Bronchial epithelial cell (primary cell): ENCODE measurements at places on chromosomes 2 and 18.

DNA sequence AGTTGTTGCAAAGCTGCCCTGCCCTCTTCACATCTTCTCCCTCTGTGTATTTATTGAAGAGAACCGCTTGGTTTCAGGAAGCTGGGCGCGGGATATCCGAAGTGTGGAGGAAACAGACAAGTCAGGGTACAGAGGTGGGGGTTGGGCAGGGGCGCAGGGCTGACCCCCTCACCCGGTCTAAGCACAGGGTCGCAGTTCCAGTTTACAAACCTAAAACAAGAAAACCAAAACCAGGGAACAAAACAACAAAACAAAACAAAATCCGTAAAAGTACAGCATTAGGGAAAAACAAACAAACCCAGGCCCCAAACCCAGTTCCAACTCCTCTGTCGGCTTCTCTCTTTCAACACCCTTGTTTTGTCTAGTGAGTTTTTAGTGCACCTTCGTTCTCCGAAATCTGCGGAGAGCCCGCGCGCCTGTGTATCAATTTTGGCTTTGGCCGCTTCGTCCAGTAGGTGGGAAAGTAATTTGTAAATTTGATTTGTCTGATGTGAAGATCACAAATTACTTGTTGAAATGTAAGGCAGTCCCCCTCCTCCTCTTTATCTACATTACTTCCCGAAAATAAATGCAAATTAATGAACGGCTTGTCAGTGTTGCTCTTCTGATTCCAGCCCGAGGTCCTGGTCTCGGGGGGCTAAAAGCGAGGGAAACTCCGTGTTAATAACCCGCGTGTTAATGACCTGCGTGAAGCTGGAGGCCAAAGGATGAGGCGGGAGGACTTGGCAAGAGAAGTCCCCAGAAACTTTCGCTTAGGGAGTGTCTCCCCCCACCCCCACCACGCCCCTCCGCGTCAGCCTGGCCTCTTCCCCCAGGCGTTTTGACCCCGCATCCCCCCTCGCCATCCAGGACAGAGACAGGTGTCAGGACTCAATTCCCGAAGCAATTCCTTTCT is 6.9 kb downstream of the OTX1 start:
- DNase-seq = no peak

DNA sequence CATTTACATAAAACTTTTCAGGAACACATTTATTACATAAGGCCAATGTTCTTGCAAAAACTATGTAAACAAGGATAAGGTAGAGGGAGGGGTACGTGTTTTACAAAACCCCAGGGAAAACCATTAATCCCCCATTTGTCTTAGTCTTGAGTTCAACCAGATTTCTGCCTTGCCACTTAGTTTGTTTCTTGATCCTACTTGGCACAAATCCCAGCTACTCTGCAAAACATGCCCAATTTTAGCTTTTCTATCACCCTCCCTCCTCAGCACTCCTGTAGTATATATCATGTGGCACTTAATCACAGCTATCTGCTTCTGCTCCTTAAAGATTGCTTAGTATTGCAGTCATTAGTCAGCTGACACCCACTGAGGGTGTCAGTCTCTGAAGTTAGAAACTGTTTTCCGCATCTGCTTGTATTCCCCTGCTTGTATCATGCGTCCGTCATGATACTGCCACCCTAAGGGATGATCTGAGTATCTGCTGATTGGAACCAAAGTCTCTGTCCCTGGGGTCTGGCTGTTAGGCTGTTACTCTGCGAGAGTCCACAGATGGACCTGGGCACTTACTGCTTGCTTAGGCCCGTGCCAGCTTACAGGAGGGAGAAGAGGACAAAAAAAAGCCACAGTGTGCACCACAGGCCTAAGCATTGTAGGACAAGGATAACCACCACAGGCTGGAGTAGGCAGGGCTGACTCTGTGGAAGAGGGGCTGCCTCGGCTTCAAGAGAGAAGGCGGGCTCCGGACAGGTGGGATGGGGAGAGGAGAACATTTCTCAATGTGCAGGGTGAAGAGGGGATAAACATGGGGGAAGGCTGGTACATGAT is 82.2 kb downstream of the EPAS1 start:
- no peak for DNase-seq

GRCh38 chr2:218960309-218961165 is 1.1 kb downstream of the CDK5R2 start:
- DNase-seq = no peak

- DNase-seq = no peak
These were observed 21.1 kb upstream of the RPL31 start for GRCh38 chr2:100981011-100981410.

- DNase-seq = no peak
These were observed 25.4 kb downstream of the KIF5C start for GRCh38 chr2:148900350-148900837.

DNA sequence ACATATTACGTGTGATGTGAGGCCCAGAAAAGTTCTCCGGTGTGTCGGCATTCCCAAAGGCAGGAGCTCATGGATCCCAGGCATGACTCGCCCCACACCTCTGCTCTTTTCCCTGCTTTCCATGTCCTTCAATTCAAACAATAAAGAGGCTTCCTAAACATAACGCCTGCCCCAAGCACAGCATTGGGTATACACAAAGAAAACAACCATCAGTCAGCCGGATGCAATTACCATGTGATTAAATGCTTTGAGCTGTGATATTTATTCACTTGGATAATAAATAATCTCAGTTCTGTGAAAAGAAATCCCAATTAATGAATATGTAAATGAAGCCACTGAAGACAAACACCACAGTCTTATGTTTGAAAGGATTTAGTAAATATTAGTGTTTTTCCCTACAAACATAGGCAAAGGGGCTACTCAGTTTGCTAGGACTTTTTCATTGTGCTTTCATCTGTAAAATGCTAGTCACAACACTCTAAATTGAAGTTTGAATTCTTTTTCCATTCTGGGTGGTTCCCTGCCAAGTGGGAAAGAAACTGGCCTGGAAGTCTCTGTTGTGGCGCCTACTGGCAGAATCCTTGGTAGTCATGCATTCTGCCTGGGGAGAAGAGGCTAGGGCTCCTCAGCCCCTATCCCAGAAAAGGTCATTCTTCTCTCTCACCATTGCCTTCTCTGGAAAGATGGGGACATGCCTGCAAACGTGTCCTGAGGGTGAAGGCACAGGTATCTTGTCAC is 144.7 kb downstream of the COL6A3 start:
- DNase-seq = no peak

DNA sequence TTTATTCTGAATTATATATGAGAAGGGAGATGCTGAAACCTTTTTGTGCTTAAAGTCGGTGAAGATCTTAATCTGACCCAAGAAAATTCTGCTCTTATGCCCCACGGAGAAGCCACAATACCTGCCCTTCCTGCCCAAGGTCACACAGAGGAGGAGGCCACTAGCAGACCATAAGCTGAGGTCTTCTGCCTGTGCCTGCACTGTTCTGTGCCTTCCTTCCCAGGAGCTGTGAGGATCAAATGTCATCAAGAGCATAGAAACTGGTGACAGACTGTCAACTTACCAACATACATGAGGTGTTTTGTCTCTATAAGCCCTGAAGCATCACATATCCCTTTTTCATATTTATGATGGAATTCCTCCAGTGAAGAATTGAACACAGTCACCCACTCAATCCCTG is 233.3 kb downstream of the C1D start:
- no peak for DNase-seq

GRCh38 chr18:74654638-74655037 is 57.0 kb downstream of the ZNF407 start:
- DNase-seq = no peak

DNA sequence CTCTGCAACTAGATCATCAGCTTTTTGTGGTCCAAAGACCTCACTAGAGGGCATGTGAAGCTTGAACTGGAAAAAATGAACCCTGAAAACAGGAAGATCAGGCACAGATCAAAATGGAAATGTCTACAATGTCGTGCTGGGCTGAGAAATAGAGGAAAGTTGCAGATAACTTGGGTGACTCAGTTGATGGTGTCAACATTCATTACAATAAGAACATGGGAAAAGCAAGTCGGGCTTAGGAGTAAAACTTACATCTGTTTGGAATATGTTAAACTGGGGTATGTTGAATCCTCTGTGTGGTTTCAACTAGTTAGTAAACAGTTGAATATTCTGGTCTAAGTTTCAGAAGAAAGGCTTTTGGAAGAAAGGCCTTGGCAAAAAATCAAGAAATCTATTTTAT is 940.4 kb downstream of the ERBB4 start:
- no peak for DNase-seq

DNA sequence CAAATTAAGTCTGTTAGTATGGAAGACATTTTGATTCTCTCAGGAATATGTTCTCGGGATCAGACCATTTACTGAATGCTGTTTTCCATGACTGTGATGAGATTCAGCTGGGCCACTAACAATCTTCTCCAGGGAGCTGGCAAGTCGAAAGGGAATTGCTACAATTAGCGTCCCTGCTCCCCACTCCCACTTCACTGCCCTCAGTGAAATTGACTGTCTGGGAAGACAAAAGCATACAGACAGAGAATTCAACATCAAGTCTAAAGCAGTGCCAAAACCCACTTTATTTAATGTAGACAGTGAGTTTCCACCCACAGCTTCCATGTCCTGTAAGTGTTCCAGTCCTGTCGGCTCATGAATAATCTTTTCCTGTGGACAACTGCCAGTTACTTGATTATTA is 34.0 kb upstream of the COL3A1 start:
- DNase-seq = no peak
